Bronchus fibroblast of lung (primary cell): ENCODE measurements at places on chromosomes 6 and 20. TPM values are rescaled to one million over a fixed set of nuclear protein-coding genes. Genes with fewer than 3 reads are reported as not detected.

The RAET1L gene
- total RNA-seq, result not detected in 2 replicates

The C6orf52 gene
- total RNA-seq, result 0.84 and 0.89 TPM in 2 replicates

The PBOV1 gene
- total RNA-seq, result not detected in 2 replicates

The AIF1 gene
- 0.15 TPM in 1 of 2 replicates, not detected in the other for total RNA-seq

The HLA-DRA gene
- not detected in 2 replicates for total RNA-seq

The NR2E1 gene
- total RNA-seq, result not detected in 2 replicates

The IP6K3 gene
- 6.2 and 7.9 TPM in 2 replicates for total RNA-seq
